ENCODE measurements at places on chromosomes 2 and 18. TPM values are rescaled to one million over a fixed set of nuclear protein-coding genes. Genes with fewer than 3 reads are reported as not detected.

Gene GALNT13
- 0.26 TPM for total RNA-seq

Gene ACYP2
- 13.9 TPM for total RNA-seq

Gene DUSP28
- total RNA-seq, result 13.8 TPM

Gene POTEF
- not detected for total RNA-seq

GRCh38 chr2:62099050-62099449, 96.9 kb upstream of the B3GNT2 start:
- H3K36me3 ChIP-seq, result peaks cover 3% of the 10 kb centered on the region
- no peaks in the 10 kb centered on the region for H3K27me3 ChIP-seq
- H3K4me1 ChIP-seq, result peaks cover 4% of the 10 kb centered on the region
- no peak for DNase-seq

DNA sequence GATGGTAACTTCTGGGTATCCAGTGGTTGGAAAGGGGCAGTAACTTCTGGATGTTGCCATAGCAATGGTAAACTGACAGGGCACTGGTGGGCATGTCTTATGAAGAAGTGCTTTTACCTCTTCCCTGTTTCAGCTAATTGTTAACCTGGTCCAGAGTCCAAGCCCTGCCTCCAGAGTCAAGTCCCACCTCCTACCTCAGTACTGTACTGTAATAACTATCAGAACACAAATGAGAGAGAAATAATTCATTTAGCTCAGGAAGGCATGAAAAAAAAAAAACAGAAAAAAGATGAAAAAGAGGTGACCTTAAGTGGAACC, 237.0 kb downstream of the ZNF804A start:
- DNase-seq, result no peak
- H3K4me1 ChIP-seq, result no peaks in the 10 kb centered on the region
- no peaks in the 10 kb centered on the region for H3K36me3 ChIP-seq

DNA sequence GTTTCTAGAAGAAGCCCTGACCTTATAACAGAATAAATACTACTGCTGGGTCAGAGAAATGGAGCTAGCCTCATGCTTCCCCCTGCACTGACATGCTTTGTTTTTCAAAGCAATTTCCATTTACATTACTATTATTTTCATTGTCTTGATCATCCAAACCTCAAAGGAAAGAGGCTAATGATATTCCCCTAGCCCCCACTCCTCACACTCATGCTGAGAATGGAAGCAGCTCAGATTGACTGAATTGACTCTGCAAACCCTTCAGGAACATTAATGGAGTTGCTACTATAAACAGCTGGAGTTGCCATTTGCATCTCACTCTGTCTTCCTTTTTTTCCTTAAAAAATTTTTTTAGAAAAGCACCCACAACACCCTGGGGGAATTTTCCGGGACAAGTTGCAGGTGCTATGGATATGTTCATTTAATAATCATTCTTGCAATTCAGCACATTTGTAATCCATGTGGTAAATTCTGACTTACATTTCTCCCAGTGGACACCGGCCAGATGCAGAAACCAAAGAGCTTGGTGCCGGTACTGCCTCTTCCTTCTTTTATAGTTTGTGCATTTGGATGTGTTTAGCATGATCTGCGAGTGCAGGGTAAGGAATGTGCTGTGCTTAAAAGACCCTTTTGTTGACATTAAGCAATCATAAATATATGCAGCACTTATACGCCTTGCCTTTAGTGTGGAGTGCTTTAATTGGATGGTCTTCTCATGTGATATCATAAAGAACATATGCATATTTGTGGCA, 103.3 kb upstream of the OSR1 start:
- no peaks in the 10 kb centered on the region for H3K36me3 ChIP-seq
- no peak overlapping the region for H3K4me3 ChIP-seq
- no peak overlapping the region for H3K27ac ChIP-seq
- H3K4me1 ChIP-seq, result no peaks in the 10 kb centered on the region
- peaks cover 7% of the 10 kb centered on the region for H3K27me3 ChIP-seq

DNA sequence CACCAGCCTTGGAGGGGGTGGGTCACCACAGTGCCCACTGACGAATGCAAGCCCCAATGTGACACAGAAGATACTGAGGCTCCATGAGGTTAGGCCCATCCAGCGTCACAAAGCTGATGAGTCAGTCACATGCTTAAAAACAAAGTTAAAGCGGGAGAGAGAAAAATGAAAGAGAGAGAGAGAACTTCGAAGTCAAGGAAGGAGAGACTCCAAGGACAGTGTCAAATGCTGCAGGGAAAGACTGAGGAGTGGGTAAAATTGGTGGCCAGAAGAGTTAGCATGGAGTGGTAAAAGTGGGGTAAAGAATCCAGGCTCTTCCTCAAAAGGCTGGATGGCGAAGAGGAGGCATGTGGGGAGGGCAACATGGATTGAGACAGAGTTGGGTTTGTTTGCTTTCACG, 201.9 kb upstream of the CCDC150 start:
- H3K4me3 ChIP-seq, result no peak overlapping the region
- peaks cover 34% of the 10 kb centered on the region for H3K27me3 ChIP-seq
- H3K27ac ChIP-seq, result no peak overlapping the region
- H3K36me3 ChIP-seq, result no peaks in the 10 kb centered on the region

GRCh38 chr18:30676053-30676480, 366.5 kb downstream of the DSC3 start:
- no peak overlapping the region for H3K4me3 ChIP-seq
- no peaks in the 10 kb centered on the region for H3K27me3 ChIP-seq

DNA sequence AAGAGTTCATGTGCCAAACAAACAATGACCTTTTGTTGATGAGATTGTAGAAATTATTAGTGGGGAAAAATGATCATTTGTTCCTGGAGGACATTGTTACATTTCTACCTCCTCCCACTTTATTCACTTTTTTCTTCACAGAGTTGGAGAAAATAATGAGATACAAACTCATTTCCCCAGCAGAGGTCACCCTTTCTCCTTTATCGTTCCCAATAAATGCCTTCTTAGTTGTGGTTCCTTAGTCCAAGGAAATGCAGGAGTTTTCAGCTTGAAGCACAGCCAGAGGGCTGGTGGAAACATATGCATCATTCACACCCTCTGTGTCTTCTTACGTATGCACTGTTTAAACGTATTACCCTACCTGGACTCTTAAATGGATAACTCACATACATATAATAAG, 108.8 kb downstream of the SLC4A3 start:
- H3K36me3 ChIP-seq, result no peaks in the 10 kb centered on the region
- H3K4me1 ChIP-seq, result no peaks in the 10 kb centered on the region
- no peak overlapping the region for H3K4me3 ChIP-seq
- no peak overlapping the region for H3K27ac ChIP-seq

- no peaks in the 10 kb centered on the region for H3K27me3 ChIP-seq
- H3K36me3 ChIP-seq, result no peaks in the 10 kb centered on the region
- no peak overlapping the region for H3K27ac ChIP-seq
- no peaks in the 10 kb centered on the region for H3K4me1 ChIP-seq
- H3K4me3 ChIP-seq, result no peak overlapping the region
These were observed 170.4 kb downstream of the PTPRM start for GRCh38 chr18:7737550-7737949.

DNA sequence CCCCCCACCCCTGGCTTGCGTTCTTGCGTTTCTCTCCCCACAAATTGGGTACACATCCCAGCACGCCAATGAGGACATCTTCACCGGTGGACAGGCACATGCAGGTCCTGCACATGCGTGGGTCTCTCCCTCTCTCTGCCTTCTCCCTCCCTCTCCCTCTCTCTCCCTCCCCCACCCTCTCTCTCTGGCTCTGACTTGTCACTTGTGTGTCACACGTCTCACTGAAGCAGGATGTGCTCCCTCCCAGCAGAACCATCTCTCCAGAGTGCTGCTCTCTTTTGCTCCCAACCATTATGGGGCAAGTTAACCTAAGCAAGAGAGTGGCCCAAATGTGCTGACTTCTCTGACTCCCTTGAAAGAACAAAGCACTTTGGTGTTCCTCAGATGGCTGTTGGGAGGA, 120.8 kb upstream of the CAB39 start:
- no peaks in the 10 kb centered on the region for H3K27me3 ChIP-seq
- no peak overlapping the region for H3K4me3 ChIP-seq
- peaks cover 50% of the 10 kb centered on the region for H3K4me1 ChIP-seq

GRCh38 chr2:50344509-50345106, 687.3 kb downstream of the NRXN1 start:
- no peaks in the 10 kb centered on the region for H3K4me1 ChIP-seq
- no peak overlapping the region for H3K4me3 ChIP-seq
- H3K27ac ChIP-seq, result no peak overlapping the region

DNA sequence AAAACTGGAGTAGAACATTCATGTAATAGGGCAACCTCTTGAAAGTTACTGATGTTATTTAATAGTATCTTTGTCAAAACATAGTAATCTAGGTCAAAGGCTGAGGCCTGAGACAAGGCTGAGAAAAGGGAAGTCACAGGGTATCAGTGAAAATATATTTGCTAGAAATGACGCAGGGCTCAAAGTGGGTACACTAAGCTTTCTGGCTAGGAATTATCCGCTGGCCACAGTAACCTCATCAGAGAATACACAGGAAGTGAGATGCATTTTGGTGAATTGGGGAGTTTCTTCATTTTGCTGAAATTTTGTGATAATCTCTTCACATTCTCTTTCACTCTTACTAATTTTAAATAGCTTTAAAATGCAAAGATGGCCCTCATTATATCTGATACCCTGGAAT, 206.8 kb downstream of the OTX1 start:
- no peaks in the 10 kb centered on the region for H3K27me3 ChIP-seq
- no peak overlapping the region for H3K4me3 ChIP-seq
- no peaks in the 10 kb centered on the region for H3K36me3 ChIP-seq
- DNase-seq, result no peak

- H3K27me3 ChIP-seq, result peaks cover 5% of the 10 kb centered on the region
- H3K4me1 ChIP-seq, result no peaks in the 10 kb centered on the region
- no peak overlapping the region for H3K4me3 ChIP-seq
- no peak overlapping the region for H3K27ac ChIP-seq
- H3K36me3 ChIP-seq, result no peaks in the 10 kb centered on the region
- no peak for DNase-seq
These were observed 107.6 kb upstream of the CYRIA start for GRCh38 chr2:16773080-16773713.

DNA sequence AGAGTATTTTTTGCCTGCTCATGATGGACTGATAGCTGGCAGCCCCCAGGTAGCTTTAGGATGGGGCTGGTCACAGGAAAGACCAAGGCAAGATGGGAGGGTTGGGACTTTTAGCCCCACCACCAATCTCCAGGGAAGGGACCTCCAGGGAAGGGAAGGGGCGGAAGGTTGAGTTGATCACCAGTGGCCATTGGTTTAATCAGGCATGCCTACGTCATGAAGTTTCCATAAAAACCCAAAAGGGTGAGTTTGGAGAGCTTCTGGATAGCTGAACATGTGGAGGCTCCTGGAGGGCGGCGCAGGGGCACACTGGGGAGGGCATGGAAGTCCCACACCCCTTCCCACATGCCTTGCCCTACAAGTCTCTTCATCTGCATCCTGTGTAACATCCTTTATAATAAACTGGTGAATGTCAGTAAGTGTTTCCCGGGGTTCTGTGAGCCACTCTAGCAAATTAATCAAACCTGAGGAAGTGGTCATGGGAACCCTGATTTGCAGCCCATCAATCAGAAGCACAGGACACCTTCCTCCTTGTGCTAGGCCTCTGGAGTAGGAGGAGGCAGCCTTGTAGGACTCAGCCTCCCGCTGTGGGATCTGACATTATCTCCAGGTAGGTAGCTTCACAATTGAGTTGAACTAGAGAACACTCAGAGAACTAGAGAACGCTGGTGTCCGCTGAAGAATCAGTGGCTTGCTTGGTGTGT, 30.3 kb downstream of the RAB31 start:
- no peaks in the 10 kb centered on the region for H3K36me3 ChIP-seq
- DNase-seq, result no peak
- H3K27me3 ChIP-seq, result peaks cover 48% of the 10 kb centered on the region
- H3K27ac ChIP-seq, result no peak overlapping the region
- H3K4me3 ChIP-seq, result no peak overlapping the region

DNA sequence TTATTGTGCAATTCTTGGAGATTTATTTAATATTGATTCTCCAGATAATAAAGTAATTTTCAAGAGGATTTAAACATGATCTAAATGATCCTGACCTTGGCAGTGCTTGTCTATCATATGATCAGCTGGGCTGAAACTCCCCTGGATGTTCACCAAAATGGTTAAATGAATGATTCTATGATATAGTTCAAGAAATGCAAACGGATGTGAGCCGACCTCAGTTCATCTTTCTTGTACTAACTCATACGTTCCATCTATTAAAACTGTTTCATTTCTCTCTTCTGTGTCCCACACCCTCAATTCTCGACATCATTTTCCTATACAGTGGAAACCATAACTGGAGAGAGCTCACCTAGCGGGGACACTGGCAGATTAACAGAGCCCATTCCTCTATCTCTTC, 281.7 kb upstream of the CCDC68 start:
- no peaks in the 10 kb centered on the region for H3K27me3 ChIP-seq
- no peak overlapping the region for H3K27ac ChIP-seq
- no peaks in the 10 kb centered on the region for H3K4me1 ChIP-seq
- H3K36me3 ChIP-seq, result no peaks in the 10 kb centered on the region
- no peak for DNase-seq

- H3K27me3 ChIP-seq, result no peaks in the 10 kb centered on the region
- DNase-seq, result no peak
- H3K36me3 ChIP-seq, result no peaks in the 10 kb centered on the region
These were observed 49.8 kb downstream of the ADD2 start for GRCh38 chr2:70718241-70718640.

- peaks cover 9% of the 10 kb centered on the region for H3K4me1 ChIP-seq
- H3K27me3 ChIP-seq, result peaks cover 4% of the 10 kb centered on the region
- H3K4me3 ChIP-seq, result no peak overlapping the region
- H3K27ac ChIP-seq, result no peak overlapping the region
- H3K36me3 ChIP-seq, result no peaks in the 10 kb centered on the region
These were observed 419.3 kb upstream of the ACVR2A start for GRCh38 chr2:147425437-147426029.

- H3K27ac ChIP-seq, result no peak overlapping the region
- H3K27me3 ChIP-seq, result no peaks in the 10 kb centered on the region
- H3K36me3 ChIP-seq, result no peaks in the 10 kb centered on the region
- no peaks in the 10 kb centered on the region for H3K4me1 ChIP-seq
- no peak for DNase-seq
- H3K4me3 ChIP-seq, result no peak overlapping the region
These were observed 210.9 kb upstream of the TMEM200C start for GRCh38 chr18:6106091-6106685.

DNA sequence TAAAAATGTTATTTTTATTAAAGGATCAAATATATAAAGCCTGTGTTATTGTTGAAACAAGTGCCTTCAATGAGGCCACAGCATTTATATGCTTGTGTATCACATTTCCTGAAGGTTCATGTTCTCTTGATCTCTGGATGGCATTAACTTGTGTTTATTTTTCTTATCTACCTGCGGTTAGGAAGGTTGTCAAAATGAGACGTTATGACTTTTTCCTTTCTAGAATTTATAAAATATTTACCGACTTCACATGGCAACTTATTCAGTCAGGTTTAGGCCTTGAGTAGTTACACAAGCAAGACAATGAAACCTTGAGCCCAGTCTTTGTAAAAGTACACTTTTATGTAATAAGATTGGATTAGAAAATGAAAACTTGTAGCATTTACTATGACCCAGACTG, 196.4 kb upstream of the ACVR2A start:
- H3K36me3 ChIP-seq, result no peaks in the 10 kb centered on the region
- no peaks in the 10 kb centered on the region for H3K4me1 ChIP-seq
- no peak for DNase-seq
- peaks cover 7% of the 10 kb centered on the region for H3K27me3 ChIP-seq

GRCh38 chr2:8412586-8412985, 269.3 kb upstream of the ID2 start:
- no peak overlapping the region for H3K4me3 ChIP-seq
- H3K27me3 ChIP-seq, result peaks cover 16% of the 10 kb centered on the region
- H3K27ac ChIP-seq, result no peak overlapping the region

- H3K4me1 ChIP-seq, result no peaks in the 10 kb centered on the region
- no peaks in the 10 kb centered on the region for H3K36me3 ChIP-seq
- no peaks in the 10 kb centered on the region for H3K27me3 ChIP-seq
- H3K4me3 ChIP-seq, result no peak overlapping the region
These were observed 638.6 kb downstream of the ERBB4 start for GRCh38 chr2:211900000-211900399.

GRCh38 chr18:55688030-55688429, 100.0 kb upstream of the TCF4 start:
- H3K4me3 ChIP-seq, result no peak overlapping the region
- no peaks in the 10 kb centered on the region for H3K4me1 ChIP-seq
- H3K27ac ChIP-seq, result no peak overlapping the region
